ENCODE measurements at places on chromosomes 4 and X. TPM values are rescaled to one million over a fixed set of nuclear protein-coding genes. Genes with fewer than 3 reads are reported as not detected.

DNA sequence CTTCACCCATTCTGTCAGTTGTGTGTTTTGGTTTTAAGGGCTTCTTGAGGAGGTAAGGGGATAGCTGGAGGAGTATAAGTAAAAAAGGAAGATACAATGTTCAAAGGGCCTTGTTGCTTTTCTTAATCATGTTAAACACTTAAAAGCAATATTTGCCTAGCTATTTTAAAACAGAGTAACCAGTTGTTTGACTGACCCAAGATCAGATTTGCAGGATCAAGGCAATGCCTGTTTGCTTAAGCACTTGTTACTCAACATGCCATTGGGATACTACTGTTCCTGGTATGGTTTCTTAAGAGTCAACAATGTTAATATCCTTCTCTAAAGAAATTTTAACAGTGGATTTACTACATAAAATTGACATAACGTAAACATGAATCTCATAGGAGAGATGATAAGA, 2.6 kb downstream of the DCLK2 start:
- H3K4me3 ChIP-seq = no peak overlapping the region
- H3K27ac ChIP-seq = no peak overlapping the region
- H3K27me3 ChIP-seq = peaks cover 2% of the 10 kb centered on the region
- H3K36me3 ChIP-seq = no peaks in the 10 kb centered on the region

The LRCH2 gene
- 0.49 TPM for total RNA-seq

The DAPP1 gene
- 0.15 TPM for total RNA-seq

GRCh38 chr4:84920617-84921016, 45.9 kb downstream of the WDFY3 start:
- H3K27me3 ChIP-seq = no peaks in the 10 kb centered on the region
- H3K4me3 ChIP-seq = no peak overlapping the region
- H3K36me3 ChIP-seq = no peaks in the 10 kb centered on the region
- H3K4me1 ChIP-seq = peaks cover 36% of the 10 kb centered on the region
- peak overlapping the region; percentile 24 for H3K27ac ChIP-seq

- no peak for DNase-seq
- H3K4me3 ChIP-seq = no peak overlapping the region
- H3K27ac ChIP-seq = no peak overlapping the region
- no peaks in the 10 kb centered on the region for H3K36me3 ChIP-seq
- no peaks in the 10 kb centered on the region for H3K4me1 ChIP-seq
Measured at GRCh38 chrX:31894152-31894551, 822.3 kb upstream of the FTHL17 start.

GRCh38 chrX:65601530-65602220, 65.8 kb upstream of the MSN start:
- H3K27ac ChIP-seq = peak overlapping the region; percentile 78
- H3K27me3 ChIP-seq = no peaks in the 10 kb centered on the region
- DNase-seq = peak; percentile 50
- no peaks in the 10 kb centered on the region for H3K36me3 ChIP-seq
- no peak overlapping the region for H3K4me3 ChIP-seq

The JCHAIN gene
- total RNA-seq = 0.55 TPM

- H3K27me3 ChIP-seq = no peaks in the 10 kb centered on the region
- H3K4me3 ChIP-seq = peak overlapping the region; percentile 46
- DNase-seq = no peak
- H3K4me1 ChIP-seq = peaks cover 23% of the 10 kb centered on the region
- H3K36me3 ChIP-seq = no peaks in the 10 kb centered on the region
Measured at GRCh38 chrX:54991706-54992105, 2.3 kb downstream of the PFKFB1 start.

DNA sequence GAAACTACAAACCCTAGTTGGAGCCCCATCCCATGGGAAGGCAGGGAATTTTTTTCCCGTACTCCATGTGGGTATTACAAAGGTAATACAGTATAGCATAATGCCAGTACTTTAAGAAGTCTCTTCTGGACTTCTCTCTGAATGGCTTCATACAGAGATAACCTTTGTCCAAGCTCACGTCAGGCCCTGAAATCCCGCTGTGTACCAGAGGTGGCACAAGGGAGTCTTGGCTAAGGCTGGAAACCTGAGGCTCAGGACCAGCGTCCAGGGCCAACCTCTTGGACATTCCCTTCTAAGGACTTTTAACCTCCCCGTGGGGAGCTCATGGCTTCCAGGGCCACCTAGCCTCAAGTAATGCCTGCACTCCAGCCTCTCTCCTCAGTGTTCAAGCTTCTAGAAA, 338.9 kb upstream of the FAM241A start:
- no peaks in the 10 kb centered on the region for H3K4me1 ChIP-seq
- H3K27ac ChIP-seq = no peak overlapping the region
- H3K27me3 ChIP-seq = no peaks in the 10 kb centered on the region

GRCh38 chr4:173478913-173479283, 51.1 kb downstream of the HAND2 start:
- H3K36me3 ChIP-seq = no peaks in the 10 kb centered on the region
- no peak overlapping the region for H3K27ac ChIP-seq
- DNase-seq = no peak
- no peaks in the 10 kb centered on the region for H3K27me3 ChIP-seq
- no peaks in the 10 kb centered on the region for H3K4me1 ChIP-seq
- H3K4me3 ChIP-seq = no peak overlapping the region

DNA sequence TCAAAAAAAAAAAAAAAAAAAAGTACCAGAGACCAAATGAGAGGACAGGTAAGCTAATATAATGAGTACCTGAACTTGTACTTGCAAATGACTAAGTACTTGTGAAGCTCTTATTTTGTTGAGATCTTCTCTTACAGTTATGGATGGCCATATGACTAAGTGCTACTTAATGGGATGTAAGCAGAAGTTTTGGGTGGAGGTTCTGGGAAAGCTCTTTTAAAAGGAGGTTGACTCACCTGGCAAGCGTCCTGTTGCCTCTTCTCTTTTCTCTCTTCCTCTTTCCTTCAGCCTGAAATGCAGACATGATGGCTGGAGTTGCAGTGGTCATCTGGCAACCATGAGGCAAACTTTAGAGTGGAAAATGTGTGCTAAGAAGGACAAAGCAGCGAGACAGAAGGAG, 36.9 kb upstream of the MED14 start:
- no peak overlapping the region for H3K27ac ChIP-seq
- no peaks in the 10 kb centered on the region for H3K27me3 ChIP-seq
- no peak overlapping the region for H3K4me3 ChIP-seq
- H3K36me3 ChIP-seq = no peaks in the 10 kb centered on the region

DNA sequence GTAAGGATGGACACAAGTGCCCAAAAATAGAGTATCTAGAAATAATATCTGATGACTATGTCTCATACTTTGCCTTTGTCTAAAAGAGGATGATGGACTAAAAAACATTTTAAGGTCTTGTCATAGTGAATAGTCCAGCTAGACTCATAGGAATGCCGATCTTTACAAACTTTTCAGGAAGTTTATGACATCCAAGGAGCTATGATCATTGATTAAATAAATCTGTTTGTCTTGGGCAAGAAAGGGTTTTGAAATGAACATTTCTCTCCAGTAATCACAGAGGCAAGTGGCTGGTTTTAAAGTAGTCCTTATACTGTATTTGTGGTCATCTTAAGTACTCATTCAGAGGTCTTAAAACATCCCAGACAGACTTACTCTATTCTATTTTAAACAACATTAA, 109.8 kb downstream of the MAPK10 start:
- no peak overlapping the region for H3K27ac ChIP-seq
- DNase-seq = no peak
- no peaks in the 10 kb centered on the region for H3K36me3 ChIP-seq
- no peak overlapping the region for H3K4me3 ChIP-seq

GRCh38 chrX:142804085-142804484, 221.6 kb upstream of the SPANXN4 start:
- no peaks in the 10 kb centered on the region for H3K36me3 ChIP-seq
- H3K4me1 ChIP-seq = no peaks in the 10 kb centered on the region
- no peak for DNase-seq
- no peak overlapping the region for H3K27ac ChIP-seq
- H3K4me3 ChIP-seq = no peak overlapping the region

The ARHGAP4 gene
- total RNA-seq = 2.6 TPM

- no peaks in the 10 kb centered on the region for H3K4me1 ChIP-seq
- H3K4me3 ChIP-seq = no peak overlapping the region
- no peak overlapping the region for H3K27ac ChIP-seq
- DNase-seq = no peak
- H3K36me3 ChIP-seq = no peaks in the 10 kb centered on the region
- no peaks in the 10 kb centered on the region for H3K27me3 ChIP-seq
Measured at GRCh38 chrX:115693476-115693875, 132.5 kb downstream of the PLS3 start.

The REELD1 gene
- total RNA-seq = 0.97 TPM

GRCh38 chr4:41408859-41409593, 128.9 kb upstream of the LIMCH1 start:
- no peak overlapping the region for H3K27ac ChIP-seq
- no peaks in the 10 kb centered on the region for H3K36me3 ChIP-seq
- DNase-seq = no peak
- peaks cover 51% of the 10 kb centered on the region for H3K4me1 ChIP-seq

- H3K4me3 ChIP-seq = no peak overlapping the region
- peaks cover 47% of the 10 kb centered on the region for H3K4me1 ChIP-seq
- no peak for DNase-seq
- no peaks in the 10 kb centered on the region for H3K36me3 ChIP-seq
Measured at GRCh38 chr4:3486541-3487540, 23.7 kb downstream of the DOK7 start.

DNA sequence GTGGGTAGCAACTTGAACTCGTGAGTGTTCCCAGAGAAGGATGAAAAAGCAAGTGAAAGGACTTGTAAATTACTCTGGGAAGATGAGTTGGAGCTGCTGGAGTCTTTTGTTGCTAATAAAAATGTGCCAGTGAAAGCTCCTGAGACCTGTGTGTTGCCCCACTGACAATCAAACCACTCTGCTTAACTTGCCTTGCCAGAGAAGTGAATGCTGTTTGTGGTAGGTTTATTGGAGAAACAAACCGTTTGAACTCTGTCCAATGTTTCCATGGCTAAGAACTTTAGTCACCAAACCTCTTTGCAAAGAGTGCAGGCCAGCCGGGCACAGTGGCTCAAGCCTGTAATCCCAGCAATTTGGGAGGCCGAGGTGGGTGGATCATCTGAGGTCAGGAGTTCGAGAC, 586.9 kb downstream of the PCDH7 start:
- H3K27me3 ChIP-seq = no peaks in the 10 kb centered on the region
- no peak overlapping the region for H3K27ac ChIP-seq
- no peaks in the 10 kb centered on the region for H3K36me3 ChIP-seq
- no peak overlapping the region for H3K4me3 ChIP-seq
- no peaks in the 10 kb centered on the region for H3K4me1 ChIP-seq

The GRSF1 gene
- total RNA-seq = 158 TPM

The ZCCHC18 gene
- total RNA-seq = not detected

GRCh38 chr4:139863531-139863930, 197.9 kb downstream of the MGST2 start:
- H3K27me3 ChIP-seq = no peaks in the 10 kb centered on the region
- no peak for DNase-seq
- no peak overlapping the region for H3K27ac ChIP-seq
- H3K36me3 ChIP-seq = no peaks in the 10 kb centered on the region
- H3K4me1 ChIP-seq = no peaks in the 10 kb centered on the region

DNA sequence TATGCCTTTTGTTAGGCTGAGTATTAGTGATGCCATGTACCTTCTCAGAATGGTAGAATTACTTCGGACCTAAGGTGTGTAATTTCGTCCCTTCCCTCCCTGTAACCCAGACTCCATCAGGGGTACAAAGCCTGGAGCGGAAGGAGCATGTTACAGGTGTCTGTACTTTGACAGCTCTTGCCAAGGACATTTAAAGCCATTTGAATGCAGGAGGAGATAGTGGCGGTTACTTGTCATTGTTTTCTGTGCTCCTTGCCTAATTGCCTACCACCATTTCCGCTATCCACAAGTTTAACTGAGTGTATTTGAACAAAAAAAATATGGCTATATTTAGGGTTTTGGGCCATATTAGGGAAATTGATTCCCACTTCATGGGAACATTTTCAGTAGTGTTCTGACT, 1.8 kb downstream of the FNIP2 start:
- peak overlapping the region; percentile 91 for H3K27ac ChIP-seq
- DNase-seq = no peak
- peaks cover 58% of the 10 kb centered on the region for H3K4me1 ChIP-seq
- H3K36me3 ChIP-seq = no peaks in the 10 kb centered on the region
- no peak overlapping the region for H3K4me3 ChIP-seq
- no peaks in the 10 kb centered on the region for H3K27me3 ChIP-seq

The CD38 gene
- total RNA-seq = 0.73 TPM

DNA sequence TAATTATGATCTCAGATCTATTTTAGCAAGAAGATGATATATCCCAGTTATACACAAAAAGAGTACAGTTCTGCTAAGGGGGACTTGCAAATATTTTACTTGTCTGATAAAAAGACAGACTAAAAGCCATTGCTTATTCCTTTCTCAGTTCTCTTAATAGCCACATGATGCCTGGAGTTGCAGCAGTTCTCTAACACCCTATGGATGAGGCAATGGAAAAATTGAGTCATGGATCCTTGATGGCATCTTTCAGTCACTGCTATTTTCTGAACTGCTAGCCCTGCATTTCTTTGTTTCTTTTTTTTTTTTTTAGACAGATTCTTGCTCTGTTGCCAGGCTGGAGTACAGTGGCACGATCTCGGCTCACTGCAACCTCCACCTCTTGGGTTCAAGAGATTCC, 1956.7 kb downstream of the C4orf33 start:
- H3K4me3 ChIP-seq = no peak overlapping the region
- no peaks in the 10 kb centered on the region for H3K4me1 ChIP-seq
- no peak overlapping the region for H3K27ac ChIP-seq
- DNase-seq = no peak

DNA sequence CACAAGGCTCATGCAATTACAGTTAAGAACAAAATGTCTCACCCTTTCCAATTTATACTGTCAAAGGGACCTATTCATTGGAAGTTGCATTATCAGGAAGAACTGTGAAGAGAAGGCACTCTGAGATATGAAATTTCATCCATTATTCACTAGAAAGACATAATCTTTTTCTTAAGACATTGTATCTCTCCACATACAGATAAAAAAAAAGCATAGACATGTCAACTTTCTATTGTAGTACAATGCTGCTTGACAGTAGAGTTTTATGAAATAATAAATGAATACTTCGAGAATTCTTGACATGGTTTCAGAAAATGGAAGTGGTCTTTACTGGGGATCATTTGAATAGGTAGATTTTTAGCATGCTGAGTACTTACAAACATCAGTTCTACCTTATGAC, 545.0 kb downstream of the TMA16 start:
- DNase-seq = no peak
- H3K27ac ChIP-seq = no peak overlapping the region
- H3K36me3 ChIP-seq = no peaks in the 10 kb centered on the region
- H3K27me3 ChIP-seq = no peaks in the 10 kb centered on the region
- no peaks in the 10 kb centered on the region for H3K4me1 ChIP-seq
